ENCODE measurements at places on chromosomes 2 and 18.

- no peak for DNase-seq
These were observed 341.7 kb downstream of the PTPRM start for GRCh38 chr18:7908681-7909299.

DNA sequence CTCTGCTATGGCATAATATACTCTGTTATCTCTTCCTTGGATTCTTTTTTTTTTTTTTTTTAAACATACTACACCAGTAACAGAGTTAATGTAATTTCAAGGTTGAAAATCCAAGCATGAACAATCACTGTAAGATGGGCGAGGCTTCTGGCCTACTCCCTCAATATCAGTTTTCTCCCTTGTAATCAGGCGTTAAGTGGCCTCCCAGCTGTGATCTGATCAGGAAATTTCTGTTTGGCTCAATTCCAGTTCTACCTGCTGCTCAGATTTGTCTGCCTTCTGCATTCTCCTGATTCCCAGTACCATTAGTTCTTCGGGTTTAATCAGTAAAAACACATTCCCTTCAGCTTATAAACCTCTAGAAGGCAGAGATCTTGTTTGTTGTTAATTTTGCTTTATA lies 18.6 kb downstream of the PRKD3 start:
- no peak for DNase-seq

DNA sequence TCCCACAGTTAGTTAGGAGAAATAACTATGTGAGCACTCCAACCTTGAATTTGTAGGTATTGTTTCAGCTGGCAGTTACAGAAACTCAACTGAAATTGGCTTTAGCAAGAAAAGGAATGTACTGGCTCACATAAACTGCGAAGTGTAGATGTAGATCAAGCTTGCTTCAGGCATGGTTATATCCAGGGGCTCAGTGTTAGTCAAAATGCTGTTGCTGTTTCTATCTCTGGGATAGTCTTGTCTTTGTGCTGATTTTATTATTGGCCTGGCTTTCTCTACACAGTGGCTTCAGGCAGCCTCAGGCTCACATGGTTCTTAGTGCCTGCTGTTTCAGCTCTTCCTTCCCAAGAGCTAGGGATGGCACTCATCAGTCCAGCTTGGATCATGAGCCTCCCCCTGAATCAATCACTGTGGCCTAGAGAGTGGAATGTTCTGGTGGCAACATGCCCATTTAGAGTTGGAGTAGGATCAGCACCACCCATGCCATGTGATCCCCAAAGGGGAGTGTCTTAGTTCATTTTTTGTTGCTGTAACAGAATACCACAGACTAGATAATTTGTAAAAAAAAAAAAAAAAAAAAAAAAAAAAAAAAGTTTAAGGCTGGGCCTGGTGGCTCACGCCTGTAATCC lies 69.1 kb upstream of the FOXI3 start:
- no peak for DNase-seq

DNA sequence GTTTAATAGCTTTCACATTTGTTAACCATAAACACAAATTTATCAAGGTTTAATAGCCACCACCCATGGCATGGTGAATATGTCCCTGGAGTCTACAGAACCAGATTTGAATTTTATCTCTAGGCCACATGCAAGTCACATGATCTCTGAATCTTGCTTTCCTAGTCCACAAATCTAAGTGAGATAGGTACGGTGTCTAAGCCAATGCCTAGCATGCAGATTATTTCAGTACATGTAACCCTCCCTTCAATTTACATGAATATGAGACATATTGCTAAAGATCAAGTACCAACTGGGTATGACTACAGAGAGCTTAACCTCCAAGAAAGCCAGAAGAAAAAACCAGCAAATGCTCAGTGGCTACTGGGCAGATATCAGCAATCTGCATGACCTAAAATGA lies 10.0 kb downstream of the ZNF24 start:
- DNase-seq = no peak

GRCh38 chr2:101395545-101396315 lies 8.4 kb upstream of the CREG2 start:
- DNase-seq = no peak

- DNase-seq = no peak
These were observed 357.6 kb upstream of the CWC22 start for GRCh38 chr2:180364719-180365118.

DNA sequence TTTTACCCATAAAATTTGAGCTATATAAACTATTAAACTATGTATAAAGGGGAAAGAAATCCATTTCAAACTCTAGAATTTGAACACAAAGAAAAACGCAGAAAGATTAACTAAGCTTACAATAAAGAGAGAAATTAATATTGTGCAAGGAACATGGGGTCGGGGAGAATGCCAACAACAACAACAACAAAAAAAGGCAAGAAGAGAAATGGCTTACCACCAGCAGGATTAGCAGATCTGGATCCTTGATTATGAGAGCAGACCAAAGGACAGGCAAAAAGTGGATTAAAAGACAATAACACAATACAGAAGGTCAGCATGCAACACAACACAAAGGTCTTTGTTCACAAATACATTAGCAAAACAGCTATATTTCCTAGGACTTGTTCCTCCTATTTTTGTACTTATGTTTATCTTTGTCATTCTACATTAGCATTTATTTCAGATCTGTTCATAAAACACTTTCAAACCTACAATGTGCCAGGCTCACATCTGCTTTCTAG lies 103.4 kb upstream of the RNU4ATAC start:
- DNase-seq = no peak

DNA sequence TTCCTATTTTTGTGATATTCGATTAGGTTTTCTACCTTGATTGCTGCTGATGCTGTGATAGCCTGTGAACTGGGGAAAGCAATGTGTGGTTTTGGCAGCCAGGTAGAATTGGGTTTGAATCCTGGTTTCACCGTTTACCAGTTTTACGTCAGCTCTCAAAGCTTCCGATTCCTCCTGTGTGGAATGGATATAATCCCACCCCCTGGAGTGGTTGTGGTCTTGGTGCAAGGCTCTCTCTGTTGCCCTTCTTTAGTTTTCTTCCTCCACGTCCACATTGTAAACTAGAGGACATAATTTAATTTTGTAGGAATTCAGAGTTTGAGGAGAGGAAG lies 45.0 kb downstream of the PHLPP1 start:
- no peak for DNase-seq

GRCh38 chr18:79567481-79568147 lies 112.0 kb upstream of the CTDP1 start:
- DNase-seq = no peak

- no peak for DNase-seq
These were observed 51.7 kb downstream of the ARHGAP28 start for GRCh38 chr18:6781142-6781714.

DNA sequence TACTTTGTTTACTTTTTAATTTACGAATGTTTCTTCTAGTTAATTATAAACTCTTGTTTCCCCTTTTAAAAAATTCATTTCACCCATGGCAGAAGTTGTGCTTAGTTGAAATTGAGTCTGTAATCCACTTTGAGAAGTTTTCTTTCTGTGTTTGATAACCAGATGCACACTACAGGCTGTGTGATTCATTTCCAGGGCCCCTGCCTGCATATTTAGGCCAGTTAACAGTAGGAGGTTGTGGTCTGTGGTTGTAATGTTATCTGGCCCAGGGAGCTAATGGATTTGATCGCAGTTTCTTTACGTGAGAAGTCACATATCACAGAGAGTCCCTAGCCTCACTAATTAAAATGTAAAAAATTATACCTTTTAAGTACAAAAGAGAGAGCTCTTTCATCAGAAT lies 3.3 kb downstream of the CDH7 start:
- DNase-seq = no peak

Data from NCI-H1048 (cell line).